ENCODE measurements at places on chromosomes 5 and 9. TPM values are rescaled to one million over a fixed set of nuclear protein-coding genes. Genes with fewer than 3 reads are reported as not detected.

Gene FKTN
- total RNA-seq: 14.8 TPM

- H3K27me3 ChIP-seq: peaks cover 9% of the 10 kb centered on the region
- no peak overlapping the region for H3K27ac ChIP-seq
- no peaks in the 10 kb centered on the region for H3K36me3 ChIP-seq
- DNase-seq: no peak
- no peaks in the 10 kb centered on the region for H3K4me1 ChIP-seq
- no peak overlapping the region for H3K4me3 ChIP-seq
These were observed 200.0 kb downstream of the MELK start for GRCh38 chr9:36772449-36773403.

Gene FAM219A
- 13.4 TPM for total RNA-seq

Gene SPATA31D4
- total RNA-seq: not detected

- no peak for DNase-seq
- no peaks in the 10 kb centered on the region for H3K27me3 ChIP-seq
- H3K4me3 ChIP-seq: no peak overlapping the region
- H3K4me1 ChIP-seq: no peaks in the 10 kb centered on the region
- no peak overlapping the region for H3K27ac ChIP-seq
These were observed 128.3 kb downstream of the MARCHF11 start for GRCh38 chr5:16051246-16051755.

DNA sequence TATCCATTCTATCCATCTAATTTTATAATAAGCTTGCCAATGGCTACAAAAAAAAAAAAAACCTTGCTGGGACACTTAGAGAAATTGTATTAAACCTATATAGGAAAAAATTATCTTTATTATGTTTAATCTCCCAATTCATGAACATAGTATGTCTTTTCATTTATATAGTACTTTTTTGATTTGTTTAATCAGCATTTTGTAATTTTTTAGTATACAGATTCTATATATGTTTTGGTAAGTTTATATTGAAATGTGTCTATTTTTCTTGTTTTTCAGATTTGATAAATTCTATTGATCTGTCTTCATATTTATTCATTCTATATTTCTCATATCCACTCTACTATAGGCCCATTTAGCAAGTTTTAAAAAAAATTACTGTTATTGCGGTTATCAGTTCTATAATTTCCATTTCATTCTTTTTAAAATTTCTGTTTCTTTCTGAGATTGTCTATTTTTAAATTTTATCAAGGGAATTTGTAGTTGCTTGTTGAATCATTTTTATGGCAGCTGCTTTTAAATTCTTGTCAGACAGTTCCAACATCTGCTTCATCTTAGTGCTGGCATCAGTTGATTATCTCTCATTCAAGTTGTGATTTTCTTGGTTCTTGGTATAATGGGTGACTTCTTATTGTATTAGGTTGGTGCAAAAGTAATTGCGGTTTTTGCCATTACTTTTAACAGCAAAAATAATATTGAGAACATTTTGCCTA is 170.1 kb upstream of the S1PR3 start:
- no peak overlapping the region for H3K27ac ChIP-seq
- DNase-seq: no peak
- peaks cover 17% of the 10 kb centered on the region for H3K27me3 ChIP-seq
- H3K36me3 ChIP-seq: no peaks in the 10 kb centered on the region
- no peaks in the 10 kb centered on the region for H3K4me1 ChIP-seq
- no peak overlapping the region for H3K4me3 ChIP-seq

Gene PCDH1
- total RNA-seq: not detected

Gene SOX30
- total RNA-seq: 0.09 TPM

Gene SLC4A9
- total RNA-seq: 0.31 TPM

- no peaks in the 10 kb centered on the region for H3K27me3 ChIP-seq
- no peaks in the 10 kb centered on the region for H3K36me3 ChIP-seq
- DNase-seq: no peak
These were observed 360.4 kb upstream of the ZNF608 start for GRCh38 chr5:125106881-125107280.

- peak overlapping the region; percentile 30 for H3K27ac ChIP-seq
- H3K4me3 ChIP-seq: no peak overlapping the region
- H3K27me3 ChIP-seq: peaks cover 86% of the 10 kb centered on the region
- peaks cover 27% of the 10 kb centered on the region for H3K4me1 ChIP-seq
- peaks cover 3% of the 10 kb centered on the region for H3K36me3 ChIP-seq
- no peak for DNase-seq
These were observed 204.8 kb downstream of the MEF2C start for GRCh38 chr5:88677943-88678769.

- no peaks in the 10 kb centered on the region for H3K4me1 ChIP-seq
- H3K27me3 ChIP-seq: peaks cover 6% of the 10 kb centered on the region
- no peaks in the 10 kb centered on the region for H3K36me3 ChIP-seq
- H3K27ac ChIP-seq: no peak overlapping the region
These were observed 150.3 kb downstream of the UNC13B start for GRCh38 chr9:35311891-35312639.

- no peaks in the 10 kb centered on the region for H3K36me3 ChIP-seq
- H3K27me3 ChIP-seq: peaks cover 16% of the 10 kb centered on the region
- H3K27ac ChIP-seq: no peak overlapping the region
- DNase-seq: no peak
These were observed 29.9 kb downstream of the COL15A1 start for GRCh38 chr9:98973576-98973975.

DNA sequence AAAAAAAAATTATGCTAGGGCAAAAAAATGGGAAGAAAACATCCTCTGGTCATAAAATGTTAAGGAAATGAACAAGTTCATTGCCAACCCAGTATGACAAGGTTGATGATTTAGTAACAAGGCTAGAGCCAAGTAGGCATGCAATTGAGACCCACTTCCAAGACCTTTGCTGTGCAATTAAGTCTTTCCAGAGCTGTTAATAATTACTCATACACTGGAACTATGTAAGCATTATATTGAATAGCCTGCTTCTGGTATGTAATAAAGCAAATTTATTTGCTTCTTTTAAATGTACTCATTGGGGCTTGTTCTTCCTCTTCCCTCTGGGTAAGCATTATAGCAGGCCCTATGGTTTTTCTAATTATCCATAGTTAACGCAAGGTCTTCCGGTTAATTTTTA is 32.5 kb upstream of the SNAPC3 start:
- H3K36me3 ChIP-seq: no peaks in the 10 kb centered on the region
- H3K4me1 ChIP-seq: no peaks in the 10 kb centered on the region
- no peak overlapping the region for H3K4me3 ChIP-seq
- no peaks in the 10 kb centered on the region for H3K27me3 ChIP-seq
- no peak for DNase-seq

GRCh38 chr5:81544351-81545018 is 150.6 kb upstream of the ACOT12 start:
- peaks cover 2% of the 10 kb centered on the region for H3K36me3 ChIP-seq
- peaks cover 2% of the 10 kb centered on the region for H3K4me1 ChIP-seq
- no peak overlapping the region for H3K27ac ChIP-seq
- H3K27me3 ChIP-seq: no peaks in the 10 kb centered on the region
- no peak for DNase-seq

DNA sequence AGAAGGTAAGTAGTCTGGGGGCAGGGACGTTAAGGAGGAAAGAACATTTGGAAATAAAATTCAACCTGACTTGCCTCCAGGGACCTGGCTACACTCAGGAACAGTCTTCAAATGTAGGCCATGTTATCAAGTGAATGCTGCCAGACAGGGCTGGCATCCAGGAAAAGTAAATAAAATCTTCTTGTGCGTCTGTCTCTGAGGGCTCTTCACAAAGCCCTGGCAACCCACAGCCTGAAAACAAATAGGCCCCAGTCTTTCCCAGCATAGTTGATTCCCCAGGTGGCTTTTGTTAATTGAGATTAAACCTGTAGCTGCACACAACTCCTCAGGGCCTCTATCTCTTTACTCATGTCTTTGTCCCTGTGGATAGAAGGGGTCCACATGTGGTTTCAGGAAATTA is 55.4 kb downstream of the STK32A start:
- H3K4me1 ChIP-seq: no peaks in the 10 kb centered on the region
- no peak for DNase-seq
- no peaks in the 10 kb centered on the region for H3K36me3 ChIP-seq

Gene SLC38A9
- 27.6 TPM for total RNA-seq

DNA sequence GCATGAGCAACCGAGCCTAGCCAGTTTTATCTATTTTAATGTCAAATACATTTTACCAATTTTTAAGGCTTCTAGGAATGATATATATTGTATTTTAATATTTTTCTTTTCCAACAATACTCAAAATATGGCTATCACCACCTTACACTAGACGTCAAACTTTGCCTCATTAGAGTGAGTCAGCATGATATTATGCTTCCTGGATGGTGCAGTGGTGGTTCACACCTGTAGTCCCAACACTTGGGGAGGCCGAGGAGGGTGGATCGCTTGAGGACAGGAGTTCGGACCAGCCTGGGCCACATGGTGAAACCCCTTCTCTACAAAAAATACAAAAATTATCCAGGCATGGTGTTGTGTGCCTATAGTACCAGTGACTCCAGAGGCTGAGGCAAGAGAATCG is 7.3 kb upstream of the CDC14B start:
- no peak overlapping the region for H3K27ac ChIP-seq
- no peak overlapping the region for H3K4me3 ChIP-seq
- DNase-seq: no peak
- peaks cover under 1% of the 10 kb centered on the region for H3K4me1 ChIP-seq
- H3K27me3 ChIP-seq: peaks cover 10% of the 10 kb centered on the region

Data from activated naive CD8-positive, alpha-beta T cell treated with anti-CD3 and anti-CD28 coated beads, Interleukin-2, amount 10 ng/mL, durations not matched to agents 7 days and 5 days (primary cell).